Activated naive CD4-positive, alpha-beta T cell (primary cell): ENCODE measurements at places on chromosomes 1 and 21.

DNA sequence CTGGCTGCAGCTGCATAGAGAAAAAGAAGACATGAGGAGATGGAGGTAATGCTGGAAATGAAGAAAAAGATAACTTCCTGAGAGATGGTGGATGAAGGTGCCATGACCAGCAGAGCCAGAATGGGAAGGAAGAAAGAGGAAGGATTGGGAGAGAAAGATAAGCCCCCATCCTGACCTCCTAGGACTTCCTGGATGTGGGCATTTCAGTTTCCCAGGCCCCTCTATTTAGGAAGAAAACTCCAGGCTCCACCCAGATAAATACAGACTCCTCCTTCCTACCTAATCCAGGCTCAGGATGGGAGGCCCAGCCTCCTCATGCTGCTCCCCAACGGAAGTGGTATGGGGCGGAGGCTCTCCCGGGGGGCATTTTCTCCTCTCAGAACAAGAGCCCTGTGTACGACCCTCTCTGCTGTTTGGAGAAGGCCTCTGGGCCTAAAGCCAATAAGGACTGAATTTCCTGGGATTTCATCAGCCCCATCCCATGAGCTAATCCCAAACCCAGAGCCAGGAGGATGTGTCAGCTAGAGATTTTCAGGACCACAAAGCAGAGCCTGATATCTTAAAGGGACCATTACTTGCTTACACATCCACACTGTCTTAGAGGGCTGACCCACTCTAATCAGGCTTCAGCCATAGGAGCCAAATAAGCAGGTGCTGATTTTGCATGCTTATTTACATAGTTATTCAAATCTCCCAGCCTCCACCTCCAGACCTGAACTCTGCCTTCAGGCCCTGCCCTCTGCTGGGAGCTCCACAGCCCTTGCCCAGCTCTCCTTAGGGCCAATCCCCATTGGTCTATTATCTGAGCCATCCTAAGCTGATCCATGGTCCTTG is 5.1 kb upstream of the ARHGEF2 start:
- DNase-seq = no peak

DNA sequence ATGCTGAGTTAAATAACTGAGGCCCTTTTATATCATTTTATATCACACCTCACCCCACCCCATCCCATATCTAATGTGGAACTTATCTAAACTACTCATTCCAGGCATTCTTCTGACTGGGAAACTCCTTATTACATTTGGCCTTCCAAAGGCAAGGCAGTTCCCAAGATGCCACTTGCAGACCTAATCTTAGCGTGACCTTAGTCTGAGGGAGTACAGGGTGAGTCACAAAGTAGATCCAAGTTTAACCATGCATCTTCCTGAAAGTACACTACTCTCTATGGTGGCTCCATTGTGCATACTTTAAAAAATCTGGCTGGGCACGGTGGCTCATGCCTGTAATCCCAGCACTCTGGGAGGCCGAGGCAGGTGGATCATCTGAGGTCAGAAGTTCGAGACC is 353.6 kb upstream of the C1orf87 start:
- DNase-seq = no peak

GRCh38 chr1:236288620-236288976 is 6.8 kb upstream of the ERO1B start:
- no peak for DNase-seq

DNA sequence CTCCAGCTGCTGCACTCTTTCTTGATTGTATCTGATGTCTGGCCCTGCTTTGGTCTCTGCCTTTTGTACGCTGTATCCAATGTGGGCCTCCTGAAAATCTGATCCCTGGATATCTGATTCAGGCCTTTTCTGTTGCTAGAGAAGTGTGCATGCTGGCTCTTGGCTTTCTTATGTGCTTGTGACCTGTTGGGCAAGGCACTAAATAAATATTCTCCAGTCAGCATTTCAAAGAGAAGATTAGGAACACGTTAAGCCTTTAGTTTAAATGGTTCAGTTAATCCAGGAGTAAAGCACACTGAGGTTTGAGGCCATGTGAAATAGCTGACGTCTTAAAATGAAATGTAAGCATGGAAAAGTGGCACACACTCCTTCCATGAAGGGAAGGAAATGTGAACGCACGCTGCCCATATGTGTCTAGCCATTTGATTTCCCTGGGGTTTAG is 9.3 kb upstream of the F3 start:
- DNase-seq = no peak

GRCh38 chr1:231727171-231727570 is 100.6 kb downstream of the DISC1 start:
- no peak for DNase-seq

- no peak for DNase-seq
Observed at GRCh38 chr1:193069748-193070385, 10.5 kb downstream of the RO60 start.

DNA sequence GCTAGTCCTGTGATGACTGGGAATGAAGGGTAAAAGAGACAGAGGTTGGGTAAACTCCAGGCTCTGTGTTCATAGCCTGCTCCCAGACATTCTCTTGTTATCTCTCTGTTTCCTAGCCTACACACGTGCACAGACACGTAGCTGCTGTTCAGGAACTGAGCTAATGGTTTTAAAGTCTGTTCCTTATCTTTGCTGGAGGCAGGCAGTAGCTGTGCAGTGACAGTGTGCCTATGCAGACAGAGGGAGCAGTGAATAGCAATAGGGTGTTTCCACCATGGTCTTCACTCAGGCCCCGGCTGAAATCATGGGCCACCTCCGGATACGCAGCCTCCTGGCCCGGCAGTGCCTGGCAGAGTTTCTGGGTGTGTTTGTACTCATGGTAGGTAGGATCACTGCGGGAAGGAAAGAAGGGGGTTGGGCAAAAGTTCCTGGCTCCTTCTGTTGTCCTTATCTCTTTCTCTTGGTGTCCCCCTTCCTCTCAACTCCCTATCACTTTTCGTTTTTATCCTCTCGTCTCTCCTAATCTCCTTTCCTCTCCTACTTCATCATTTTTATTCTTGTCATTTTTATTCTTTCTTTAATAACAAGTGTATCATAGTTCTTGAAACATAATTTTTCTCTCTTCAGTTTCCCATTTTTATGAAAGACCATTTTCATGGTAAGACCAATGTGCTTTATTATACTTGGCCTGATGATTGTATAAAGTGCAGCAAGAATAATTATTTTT is at the start of gene AQP10:
AQP10 (plus strand) TSS at position 212 of the 727 bp plus-strand sequence; CDS start at position 275, 63 bp downstream.
- no peak for DNase-seq

DNA sequence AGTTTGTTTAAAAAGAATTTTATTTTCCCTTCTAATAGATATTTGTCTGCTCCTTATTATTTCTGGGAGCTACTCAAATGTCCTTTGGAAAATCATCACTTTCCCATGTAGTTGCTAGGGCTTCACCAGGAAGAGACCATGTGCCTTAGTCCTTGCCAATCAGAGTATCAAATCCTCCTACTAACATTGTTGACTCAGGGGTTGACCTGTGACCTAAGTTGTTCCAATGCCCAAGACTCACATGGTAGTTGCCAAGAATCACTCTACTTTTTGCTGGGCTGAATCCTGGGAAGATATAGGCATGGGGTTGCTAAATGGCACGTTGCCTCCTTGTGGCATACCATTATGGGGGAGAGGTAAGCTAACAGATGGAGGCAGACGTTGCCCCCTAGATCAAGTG is 58.2 kb upstream of the FOXD3 start:
- no peak for DNase-seq

DNA sequence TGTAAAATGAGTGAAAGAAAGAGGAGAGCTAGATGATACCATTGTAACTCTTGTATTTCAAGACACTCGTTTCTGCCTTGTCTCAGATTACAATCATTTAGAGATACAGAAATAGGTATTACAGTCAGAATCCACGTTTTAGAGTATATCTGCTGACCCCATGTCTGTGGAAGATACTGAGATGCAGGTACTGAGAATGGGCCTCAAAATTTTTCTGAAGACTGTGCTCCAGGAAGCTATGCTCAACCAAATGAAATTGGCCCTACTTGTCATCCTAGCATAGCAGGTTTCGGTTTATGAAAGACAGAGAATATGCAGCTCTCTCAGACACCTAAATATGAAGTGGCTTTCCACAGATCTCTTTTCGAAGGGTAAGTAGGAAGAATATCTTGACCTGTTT is 6.0 kb upstream of the WARS2 start:
- no peak for DNase-seq

DNA sequence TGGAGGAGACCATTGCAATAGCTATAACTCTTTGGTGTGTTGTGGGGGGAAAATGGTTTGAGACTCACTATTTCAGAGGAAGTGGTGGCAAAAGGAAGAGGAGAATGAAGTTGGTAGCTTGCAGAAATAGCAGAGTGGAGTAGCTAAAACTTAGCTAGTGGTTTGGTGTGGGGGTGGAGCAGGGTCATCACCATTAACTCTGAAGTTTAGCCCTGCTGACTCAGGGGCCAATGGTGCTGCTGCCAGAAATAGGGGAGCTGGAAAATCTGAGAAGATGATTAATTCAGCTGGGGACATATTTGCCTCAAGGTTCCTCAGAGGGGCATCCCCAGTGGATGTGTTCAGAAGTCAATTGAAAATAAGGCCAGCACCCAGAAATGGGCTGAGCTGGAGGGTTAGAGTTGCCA is 65.4 kb downstream of the RUNX1 start:
- DNase-seq = no peak

DNA sequence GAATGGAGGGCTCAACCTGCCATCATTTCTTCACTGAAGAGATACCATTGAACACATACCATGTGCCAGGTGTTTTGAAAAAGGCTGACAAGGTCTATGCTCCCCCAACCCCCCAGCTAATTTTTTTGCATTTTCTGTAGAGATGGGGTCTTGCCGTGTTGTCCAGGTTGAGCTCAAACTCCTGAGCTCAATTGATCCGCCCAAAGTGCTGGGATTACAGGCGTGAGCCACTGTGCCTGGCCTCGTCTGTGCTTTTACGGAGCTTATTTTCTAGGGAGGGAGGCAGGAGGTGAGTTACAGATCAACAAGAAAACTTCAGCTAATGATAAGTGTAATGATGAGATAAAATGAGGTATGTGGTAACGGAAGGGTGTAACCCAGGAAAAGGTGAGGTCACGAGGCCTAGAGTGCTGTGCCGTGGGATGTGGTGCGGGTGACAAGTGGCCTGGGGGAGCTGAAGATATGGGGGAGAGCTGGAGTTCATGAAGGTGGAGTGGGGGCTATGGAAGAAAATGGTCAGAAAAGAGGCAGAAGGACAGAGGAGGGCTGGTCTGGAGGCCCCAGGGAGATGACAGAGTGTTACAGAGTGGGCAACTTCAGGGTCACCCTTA is 28.2 kb downstream of the FAAH start:
- no peak for DNase-seq

- no peak for DNase-seq
Observed at GRCh38 chr21:35732788-35733187, 327.5 kb downstream of the SETD4 start.

GRCh38 chr1:39409055-39409816 is 82.2 kb upstream of the BMP8A start:
- no peak for DNase-seq

- DNase-seq = no peak
Observed at GRCh38 chr1:71787699-71788098, 494.6 kb downstream of the NEGR1 start.

GRCh38 chr1:175901076-175901836 is 157.9 kb upstream of the TNR start:
- DNase-seq = no peak

DNA sequence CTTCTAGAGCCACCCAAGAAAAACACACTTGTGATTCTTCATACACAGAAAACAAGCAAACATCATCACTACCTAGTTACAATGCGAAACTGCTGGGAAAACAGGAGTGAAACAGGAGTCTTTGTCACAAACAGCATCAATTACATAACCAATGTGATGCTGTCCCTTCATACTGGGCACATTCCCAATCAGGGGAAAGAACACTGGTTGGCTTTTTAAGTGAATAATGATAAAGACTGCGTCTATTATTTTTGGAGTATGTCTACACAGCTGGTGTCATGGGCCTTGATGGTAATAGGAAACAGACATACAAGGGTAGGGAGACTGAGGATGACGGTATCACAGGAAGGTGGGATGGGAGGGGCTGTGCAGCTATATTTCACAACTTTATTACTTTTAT is 43.3 kb downstream of the SIPA1L2 start:
- no peak for DNase-seq

- DNase-seq = no peak
Observed at GRCh38 chr1:29156543-29157268, 25.0 kb downstream of the SRSF4 start.

DNA sequence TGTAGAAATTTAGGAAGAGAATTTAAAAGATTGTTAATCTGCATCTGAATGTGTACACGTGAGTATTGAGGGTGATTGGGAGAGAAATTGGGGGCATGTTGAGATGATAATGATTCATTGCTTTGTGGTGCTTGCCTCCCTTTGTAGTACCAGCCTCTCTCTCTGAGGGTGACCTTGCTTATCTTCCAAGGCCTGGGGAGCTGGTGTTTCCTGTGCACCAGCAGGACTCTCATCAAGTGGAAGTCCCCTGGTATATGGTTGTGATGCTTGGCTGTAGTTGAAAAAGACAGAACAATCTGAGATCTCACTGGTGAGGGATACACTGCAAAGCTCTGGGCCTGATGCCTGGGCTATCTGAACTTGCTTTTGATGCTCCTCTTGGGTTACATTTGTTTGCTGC is 4.0 kb downstream of the TCHHL1 start:
- no peak for DNase-seq

DNA sequence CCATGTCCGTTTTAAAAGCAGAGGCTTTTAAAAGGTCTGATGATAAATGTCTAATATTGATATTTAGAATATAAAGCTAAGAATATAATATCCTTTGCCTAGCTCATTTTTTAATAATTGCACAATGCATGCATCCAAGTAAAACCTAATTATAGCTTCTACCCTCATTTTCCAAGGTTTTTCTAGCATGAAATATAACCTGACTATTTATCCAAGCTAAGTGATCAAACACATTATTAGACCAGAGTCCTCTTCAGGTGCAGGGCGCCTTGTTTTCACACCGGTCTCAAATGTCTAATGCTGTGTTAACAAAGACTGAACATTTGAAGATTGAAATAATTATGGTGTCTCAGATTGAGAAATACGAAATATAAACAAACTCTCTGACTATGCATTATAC is 648.9 kb upstream of the CXADR start:
- DNase-seq = no peak

GRCh38 chr21:45571641-45572040 is 29.4 kb upstream of the SLC19A1 start:
- DNase-seq = no peak

- no peak for DNase-seq
Observed at GRCh38 chr21:34557261-34557660, 45.3 kb upstream of the KCNE1 start.
